CD4-positive, alpha-beta memory T cell (primary cell): ENCODE measurements at places on chromosomes 3 and 15.
A peak's percentile ranks its signal among the peaks of the same experiment; 100 is the strongest.

- no peak for DNase-seq
- no peak overlapping the region for H3K4me3 ChIP-seq
- H3K27ac ChIP-seq = no peak overlapping the region
- no peaks in the 10 kb centered on the region for H3K4me1 ChIP-seq
Observed at GRCh38 chr3:152706991-152707713, 127.8 kb upstream of the P2RY1 start.

DNA sequence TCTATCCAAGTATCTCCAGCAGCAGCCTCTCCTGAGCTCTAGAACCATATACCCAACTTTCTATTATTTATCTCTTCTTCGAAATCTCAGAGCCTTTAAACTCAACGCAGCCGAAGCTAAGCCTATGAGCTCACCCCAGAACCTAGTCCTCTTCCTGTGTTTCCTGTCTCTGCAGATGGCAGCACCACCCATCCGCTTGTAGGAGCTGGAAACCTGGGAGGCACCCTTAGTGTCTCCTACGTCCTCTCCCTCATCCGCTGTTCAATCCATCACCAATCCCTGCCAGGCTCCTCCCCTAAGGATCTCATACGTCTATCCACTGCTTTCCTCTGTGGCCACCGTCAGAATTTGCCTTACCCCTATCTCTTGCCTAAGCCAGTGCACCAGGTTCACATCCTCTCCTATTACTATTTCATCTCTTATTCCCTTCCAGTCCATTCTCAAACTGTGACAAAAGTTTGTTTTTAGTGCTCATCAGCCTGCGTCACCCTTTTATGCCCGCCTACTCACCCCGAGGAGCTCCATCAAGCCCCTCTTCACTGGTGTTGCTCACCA, 9.6 kb downstream of the VGLL4 start:
- no peak overlapping the region for H3K27ac ChIP-seq
- H3K4me3 ChIP-seq = no peak overlapping the region
- H3K36me3 ChIP-seq = no peaks in the 10 kb centered on the region
- peak; percentile 13 for DNase-seq

GRCh38 chr15:90869140-90869541, 753 bp downstream of the FURIN start:
- no peaks in the 10 kb centered on the region for H3K27me3 ChIP-seq
- peaks cover 42% of the 10 kb centered on the region for H3K4me1 ChIP-seq

DNA sequence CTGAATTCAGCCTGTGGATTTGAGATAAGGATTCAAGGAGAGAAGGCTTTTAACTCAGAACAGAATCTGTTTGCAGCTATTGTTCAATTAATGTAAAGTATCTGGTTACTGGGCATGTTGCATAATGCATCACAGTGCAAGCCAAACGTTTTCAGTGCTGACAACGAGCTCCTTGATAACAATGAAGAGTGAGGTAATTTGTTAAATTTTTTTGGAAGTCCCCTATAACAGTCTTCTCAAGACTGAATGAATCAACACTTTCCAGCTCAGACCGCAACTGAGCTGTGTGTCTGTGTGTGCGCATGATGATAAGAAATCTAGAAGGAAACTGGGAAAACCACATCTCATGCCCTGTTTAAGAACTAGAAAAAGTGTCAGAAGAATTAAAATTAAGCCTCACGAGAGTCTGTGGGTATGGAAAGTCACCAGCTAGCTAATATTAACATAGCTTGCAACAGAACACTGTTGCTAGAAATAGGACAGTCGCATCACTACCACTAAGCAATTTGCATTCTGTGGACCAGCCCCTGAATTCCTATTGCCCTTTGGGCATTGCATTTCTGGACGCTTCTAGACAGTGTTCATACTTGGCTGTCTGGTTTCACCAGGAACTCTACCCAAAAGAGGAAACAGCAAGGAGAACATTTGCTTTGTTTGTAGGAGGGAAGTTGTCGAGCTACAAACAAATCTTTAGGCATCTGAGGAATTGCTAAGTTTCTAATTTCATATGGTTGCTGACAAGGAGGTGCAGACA, 43.7 kb upstream of the ATP2C1 start:
- DNase-seq = peak; percentile 21
- H3K4me1 ChIP-seq = peaks cover 21% of the 10 kb centered on the region
- H3K36me3 ChIP-seq = no peaks in the 10 kb centered on the region
- H3K27me3 ChIP-seq = no peaks in the 10 kb centered on the region

GRCh38 chr3:177279118-177279815, 82.0 kb upstream of the TBL1XR1 start:
- H3K36me3 ChIP-seq = no peaks in the 10 kb centered on the region
- H3K27me3 ChIP-seq = no peaks in the 10 kb centered on the region
- H3K27ac ChIP-seq = no peak overlapping the region
- no peak for DNase-seq
- peaks cover 19% of the 10 kb centered on the region for H3K4me1 ChIP-seq
- no peak overlapping the region for H3K4me3 ChIP-seq

- peaks cover 3% of the 10 kb centered on the region for H3K36me3 ChIP-seq
- no peaks in the 10 kb centered on the region for H3K27me3 ChIP-seq
- H3K4me1 ChIP-seq = peaks cover 46% of the 10 kb centered on the region
- H3K27ac ChIP-seq = peak overlapping the region; percentile 84
Observed at GRCh38 chr3:37993067-37993455, 2.5 kb downstream of the VILL start.

DNA sequence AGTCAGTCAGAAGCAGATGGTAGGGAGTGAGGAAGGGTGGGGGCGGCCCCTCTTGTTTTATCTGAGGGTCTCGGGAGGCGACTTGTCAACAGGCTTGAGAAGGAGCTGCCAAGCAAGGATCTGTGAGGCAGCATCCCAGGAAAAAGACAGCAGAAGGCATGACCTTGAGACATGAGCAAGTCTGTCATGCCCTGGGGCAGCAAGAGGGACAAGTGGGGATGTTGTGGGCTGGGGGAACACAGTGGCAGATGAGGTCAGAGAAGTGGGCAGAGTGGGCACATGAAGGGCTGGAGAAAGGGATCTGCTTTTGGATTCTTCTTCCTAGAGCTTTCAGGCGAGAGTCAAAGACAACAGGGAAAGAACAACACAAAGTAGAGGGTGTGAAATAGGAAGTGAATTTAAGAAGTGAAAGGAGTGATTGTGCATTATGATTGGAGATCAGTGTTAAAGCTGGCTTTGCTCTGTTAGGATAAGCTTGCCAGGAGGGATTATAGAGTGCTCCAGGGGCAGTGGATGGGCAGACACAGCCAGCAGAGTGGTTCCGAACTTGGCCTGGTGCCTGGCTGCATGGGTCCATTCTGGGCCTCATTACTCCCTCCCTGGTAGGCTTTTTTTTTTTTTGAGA, 73.3 kb downstream of the USP13 start:
- H3K4me1 ChIP-seq = no peaks in the 10 kb centered on the region
- no peaks in the 10 kb centered on the region for H3K27me3 ChIP-seq
- H3K36me3 ChIP-seq = no peaks in the 10 kb centered on the region
- H3K4me3 ChIP-seq = no peak overlapping the region

GRCh38 chr3:53153264-53153823, 7.7 kb upstream of the PRKCD start:
- H3K27ac ChIP-seq = no peak overlapping the region
- H3K4me3 ChIP-seq = no peak overlapping the region
- H3K27me3 ChIP-seq = peaks cover 4% of the 10 kb centered on the region
- H3K36me3 ChIP-seq = no peaks in the 10 kb centered on the region
- DNase-seq = no peak

- no peaks in the 10 kb centered on the region for H3K36me3 ChIP-seq
- H3K4me3 ChIP-seq = no peak overlapping the region
- no peaks in the 10 kb centered on the region for H3K4me1 ChIP-seq
- H3K27ac ChIP-seq = no peak overlapping the region
Observed at GRCh38 chr3:179719048-179719734, 66.4 kb downstream of the USP13 start.

DNA sequence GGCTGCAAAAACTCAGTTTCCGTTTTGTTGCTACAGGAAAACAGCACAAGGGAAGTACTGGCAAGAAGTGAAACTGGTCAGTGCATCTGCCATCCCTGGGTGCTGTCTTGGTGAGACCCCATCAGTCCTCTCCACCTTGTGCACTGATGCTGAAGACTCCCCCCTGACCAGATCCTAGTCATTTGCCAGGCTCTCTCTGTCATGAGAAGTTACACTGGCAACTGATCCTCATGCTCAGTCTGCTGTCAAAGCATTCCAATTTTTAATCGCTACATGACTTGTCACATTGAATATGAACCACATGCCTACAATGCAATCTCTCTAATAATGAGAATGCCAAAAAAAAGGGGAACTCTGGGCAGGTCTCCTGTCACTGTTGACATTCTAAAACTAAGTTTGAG, 296.5 kb downstream of the ZIC1 start:
- H3K36me3 ChIP-seq = no peaks in the 10 kb centered on the region
- DNase-seq = no peak
- H3K27ac ChIP-seq = no peak overlapping the region

GRCh38 chr3:183375337-183375736, 53.1 kb downstream of the MCF2L2 start:
- no peaks in the 10 kb centered on the region for H3K36me3 ChIP-seq
- H3K27me3 ChIP-seq = no peaks in the 10 kb centered on the region
- no peak overlapping the region for H3K27ac ChIP-seq
- no peaks in the 10 kb centered on the region for H3K4me1 ChIP-seq
- H3K4me3 ChIP-seq = no peak overlapping the region

DNA sequence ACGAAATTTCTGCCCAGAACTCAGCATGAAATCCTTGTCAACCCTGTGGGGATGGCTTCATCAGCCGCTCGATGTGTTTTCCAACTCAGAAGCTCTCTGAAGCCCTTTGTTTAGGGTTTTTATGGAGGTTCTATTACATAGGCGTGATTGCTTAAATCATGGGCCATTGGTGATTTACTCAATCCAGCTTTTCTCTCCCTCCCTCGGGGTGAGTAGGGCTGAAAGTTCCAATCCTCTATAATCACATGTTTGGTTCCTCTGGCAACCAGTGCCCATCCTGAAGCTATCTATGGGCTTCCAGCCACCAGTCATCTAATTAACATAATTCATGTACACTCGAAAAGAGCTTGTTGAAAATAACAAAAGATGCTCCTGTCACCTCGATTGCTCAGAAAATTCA, 51.6 kb downstream of the GATM start:
- no peaks in the 10 kb centered on the region for H3K36me3 ChIP-seq
- H3K27me3 ChIP-seq = no peaks in the 10 kb centered on the region
- no peaks in the 10 kb centered on the region for H3K4me1 ChIP-seq
- DNase-seq = no peak
- H3K27ac ChIP-seq = no peak overlapping the region
- no peak overlapping the region for H3K4me3 ChIP-seq

GRCh38 chr15:93848490-93848889, 382.9 kb upstream of the MCTP2 start:
- no peak for DNase-seq
- no peaks in the 10 kb centered on the region for H3K27me3 ChIP-seq
- no peak overlapping the region for H3K4me3 ChIP-seq

GRCh38 chr15:82106679-82107078, 60.9 kb upstream of the MEX3B start:
- H3K4me1 ChIP-seq = no peaks in the 10 kb centered on the region
- H3K4me3 ChIP-seq = no peak overlapping the region
- H3K27ac ChIP-seq = no peak overlapping the region
- no peaks in the 10 kb centered on the region for H3K27me3 ChIP-seq

- H3K4me3 ChIP-seq = no peak overlapping the region
- H3K27ac ChIP-seq = no peak overlapping the region
- no peak for DNase-seq
- no peaks in the 10 kb centered on the region for H3K36me3 ChIP-seq
- H3K4me1 ChIP-seq = no peaks in the 10 kb centered on the region
Observed at GRCh38 chr3:42830437-42831320, 21.4 kb downstream of the ACKR2 start.

DNA sequence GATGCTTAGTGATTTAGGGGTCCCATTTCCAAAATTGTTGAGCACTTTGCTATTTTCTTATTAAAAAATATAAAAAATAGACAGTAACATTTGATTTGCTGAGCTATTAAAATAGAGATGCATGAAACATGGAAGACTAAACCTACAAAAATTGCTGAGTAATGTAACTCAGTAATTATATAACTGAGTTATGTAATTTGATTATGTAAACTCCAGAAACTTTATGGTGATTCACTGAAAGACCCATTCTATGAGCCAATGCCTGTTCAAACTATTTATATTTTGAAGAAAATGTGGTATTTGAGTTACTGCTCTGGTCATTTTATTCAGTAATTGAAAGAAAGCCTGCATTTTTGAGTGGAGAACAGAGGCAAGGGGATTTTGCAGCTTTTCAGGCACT, 1221.5 kb upstream of the ALCAM start:
- H3K27me3 ChIP-seq = no peaks in the 10 kb centered on the region
- H3K27ac ChIP-seq = no peak overlapping the region
- no peaks in the 10 kb centered on the region for H3K36me3 ChIP-seq
- DNase-seq = no peak
- no peak overlapping the region for H3K4me3 ChIP-seq

DNA sequence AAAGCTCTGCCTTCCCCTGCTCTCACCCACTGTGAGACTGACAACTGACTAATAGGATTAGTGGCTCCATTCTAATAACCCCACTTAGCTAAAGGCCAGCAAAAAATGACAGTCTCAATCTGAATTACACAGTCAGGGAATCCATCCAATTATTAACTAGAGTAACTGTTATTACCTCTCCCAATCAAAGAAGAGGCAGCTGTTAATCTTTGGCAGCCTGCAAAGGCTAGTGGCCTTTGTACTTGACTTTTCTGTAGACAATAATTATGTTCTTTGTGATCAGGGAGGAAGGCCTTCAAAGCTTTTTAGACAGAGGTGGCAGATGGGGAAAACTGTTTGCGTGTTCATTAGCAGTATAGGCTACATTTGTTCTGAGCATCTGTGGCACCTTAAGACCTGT, 177.7 kb downstream of the ISL2 start:
- no peak overlapping the region for H3K4me3 ChIP-seq
- H3K36me3 ChIP-seq = no peaks in the 10 kb centered on the region
- H3K27ac ChIP-seq = no peak overlapping the region
- no peaks in the 10 kb centered on the region for H3K4me1 ChIP-seq
- H3K27me3 ChIP-seq = no peaks in the 10 kb centered on the region

GRCh38 chr3:133827684-133828083, 22.1 kb downstream of the SRPRB start:
- no peak overlapping the region for H3K4me3 ChIP-seq
- DNase-seq = no peak
- H3K36me3 ChIP-seq = peaks cover 13% of the 10 kb centered on the region
- no peaks in the 10 kb centered on the region for H3K27me3 ChIP-seq
- H3K4me1 ChIP-seq = no peaks in the 10 kb centered on the region
